ENCODE measurements at places on chromosomes 5 and 9.

DNA sequence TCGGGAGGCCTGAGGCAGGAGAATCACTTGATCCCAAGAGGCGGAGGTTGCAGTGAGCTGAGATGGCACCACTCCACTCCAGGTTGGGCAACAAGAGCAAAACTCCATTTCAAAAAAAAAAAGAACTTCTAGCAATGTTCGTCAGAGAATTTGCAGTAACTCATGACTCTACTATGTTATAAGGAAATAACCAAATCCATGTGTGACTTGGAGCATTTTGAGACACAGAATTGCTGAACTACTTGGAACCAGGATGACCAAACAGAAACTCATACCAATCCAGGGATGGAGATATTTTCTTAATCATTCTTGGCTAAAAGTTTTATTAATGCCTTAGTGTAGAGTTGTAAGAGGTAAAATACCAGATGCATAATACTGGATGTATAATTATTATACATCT, 99.9 kb upstream of the BNC2 start:
- no peak for DNase-seq

GRCh38 chr9:27371382-27371781, 74.4 kb upstream of the EQTN start:
- DNase-seq: no peak

DNA sequence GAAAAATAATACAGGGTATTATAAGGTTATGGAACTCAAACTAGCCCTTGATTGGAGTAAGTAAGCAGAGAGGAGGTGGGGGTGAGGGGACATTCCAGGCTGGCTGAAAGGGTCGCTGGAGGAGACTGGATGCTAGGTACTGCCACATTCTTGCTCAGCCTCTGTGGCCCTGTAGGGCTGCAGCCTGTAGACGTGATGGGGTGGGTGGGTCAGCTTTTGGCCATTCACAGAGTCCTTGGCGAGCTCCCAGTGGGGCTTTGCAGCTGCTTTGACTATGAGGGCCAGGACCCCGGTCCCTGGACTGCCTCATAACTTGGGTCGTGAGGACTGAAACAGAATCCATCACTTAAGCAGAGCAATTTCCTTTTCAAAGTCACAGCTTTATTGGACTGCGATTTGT, 4.2 kb upstream of the GDNF start:
- DNase-seq: no peak

- no peak for DNase-seq
Observed at GRCh38 chr9:21810388-21810787, 8.0 kb downstream of the MTAP start.

DNA sequence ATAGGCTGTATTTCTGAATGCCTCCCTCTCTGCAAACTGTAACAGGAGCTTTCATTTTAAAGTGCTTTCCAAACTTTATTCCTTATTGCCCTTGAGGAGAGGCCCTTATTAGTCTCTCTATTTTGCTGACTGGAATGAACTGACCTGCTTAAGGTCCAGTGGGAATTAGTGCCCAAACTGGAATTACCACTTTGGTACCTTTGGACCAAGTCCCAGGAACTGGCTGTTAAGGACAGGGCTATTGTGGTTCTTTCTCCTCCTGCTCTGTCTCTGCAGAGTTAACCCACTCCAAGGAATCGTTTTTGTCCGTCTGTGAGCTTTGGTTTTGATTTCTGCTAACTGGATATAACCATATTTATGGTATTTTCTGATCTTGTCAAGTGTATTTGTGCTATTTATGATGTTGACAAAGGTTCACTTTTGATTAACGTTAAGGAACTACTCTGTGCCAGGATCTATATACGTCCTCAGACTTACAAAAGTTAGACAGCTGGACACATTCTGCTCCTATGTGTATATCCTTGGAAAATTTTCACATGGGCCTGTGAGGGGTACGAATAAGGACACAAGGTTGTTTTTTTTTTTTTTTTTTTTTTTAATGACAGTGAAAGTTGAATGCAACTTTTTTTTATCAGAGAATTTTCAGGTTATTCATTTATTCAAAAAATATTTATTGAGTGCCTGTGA, 189.1 kb upstream of the ANKRD55 start:
- no peak for DNase-seq

DNA sequence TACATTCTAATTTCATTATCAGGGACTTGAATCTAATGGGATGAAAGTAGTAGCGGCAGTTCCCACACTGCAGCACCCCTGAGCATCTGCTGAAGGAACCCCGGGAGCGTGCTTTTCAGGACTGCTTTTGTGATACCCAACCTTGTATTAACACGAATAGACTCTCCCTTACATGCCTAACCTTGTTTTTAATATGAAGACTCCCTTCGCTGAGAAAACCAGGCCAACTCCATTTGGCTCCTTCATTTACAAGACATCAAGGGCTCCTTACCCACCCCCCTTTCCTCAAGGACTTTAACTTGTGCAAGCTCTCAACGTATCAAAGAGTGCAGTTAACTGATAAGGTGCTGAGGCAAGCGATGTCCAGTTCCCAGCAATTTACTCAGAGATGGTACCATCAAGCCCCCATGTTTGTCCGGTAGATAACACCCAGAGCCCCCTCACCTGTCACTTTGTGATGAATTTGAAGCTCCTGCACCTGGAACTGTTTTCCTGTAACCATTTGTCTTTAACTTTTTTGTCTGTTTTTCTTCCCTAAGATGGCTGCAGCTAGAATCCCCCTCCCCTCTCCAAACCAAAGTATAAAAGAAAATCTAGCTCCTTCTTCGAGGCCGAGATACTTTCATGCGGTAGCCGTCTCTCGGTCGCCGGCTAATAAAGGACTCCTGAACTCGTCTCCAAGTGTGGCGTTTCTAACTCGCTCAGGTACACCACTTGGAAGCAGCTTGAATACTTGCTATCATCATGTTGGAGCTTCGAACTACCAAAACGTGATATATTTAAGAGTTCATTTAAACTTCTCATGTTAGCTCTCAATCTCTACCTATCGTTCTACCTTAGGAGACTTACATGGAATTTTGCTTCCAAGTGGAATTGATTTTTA, 10.7 kb downstream of the HNRNPH1 start:
- DNase-seq: no peak

GRCh38 chr5:82599692-82600091, 321.5 kb upstream of the RPS23 start:
- no peak for DNase-seq

DNA sequence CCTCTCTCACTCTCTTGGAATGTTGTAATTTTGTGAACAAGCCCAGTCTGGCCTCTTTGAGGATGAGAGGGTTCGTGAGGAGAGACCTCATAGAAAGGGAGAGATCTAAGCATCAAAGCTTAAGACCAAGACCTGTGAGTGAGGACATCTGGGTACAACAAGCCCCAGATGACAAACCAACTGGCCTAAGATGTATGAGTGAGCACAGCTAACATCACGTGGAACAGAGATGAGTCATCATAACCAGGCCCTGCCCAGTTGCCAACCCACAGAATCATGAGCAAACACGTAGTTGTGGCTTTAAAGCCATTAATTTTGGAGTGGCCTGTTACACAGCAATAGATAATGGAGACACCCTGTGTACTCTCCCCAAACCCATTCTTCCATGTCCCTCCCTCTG, 439.1 kb upstream of the KIF2A start:
- no peak for DNase-seq

DNA sequence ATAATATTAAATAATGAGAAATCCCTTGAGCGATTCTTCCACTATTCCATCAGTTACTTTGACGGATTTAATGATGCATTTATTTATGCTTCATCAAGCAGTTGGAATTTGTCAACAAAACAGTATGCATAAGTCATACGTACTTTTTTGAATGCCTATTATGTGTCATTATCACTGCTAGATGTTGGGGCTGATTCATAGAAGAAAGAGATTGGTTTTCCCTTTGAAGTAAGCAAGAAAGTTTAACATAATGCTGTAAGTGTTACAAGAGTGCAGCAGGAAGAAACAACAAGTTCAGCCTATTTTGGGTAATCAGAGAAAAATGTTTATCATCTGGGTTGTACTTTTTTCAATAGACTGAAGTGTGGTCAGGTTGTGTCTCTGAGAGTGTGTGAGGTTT, 121.2 kb upstream of the RANBP3L start:
- no peak for DNase-seq

- no peak for DNase-seq
Observed at GRCh38 chr9:86733929-86734328, 213.4 kb downstream of the GAS1 start.

DNA sequence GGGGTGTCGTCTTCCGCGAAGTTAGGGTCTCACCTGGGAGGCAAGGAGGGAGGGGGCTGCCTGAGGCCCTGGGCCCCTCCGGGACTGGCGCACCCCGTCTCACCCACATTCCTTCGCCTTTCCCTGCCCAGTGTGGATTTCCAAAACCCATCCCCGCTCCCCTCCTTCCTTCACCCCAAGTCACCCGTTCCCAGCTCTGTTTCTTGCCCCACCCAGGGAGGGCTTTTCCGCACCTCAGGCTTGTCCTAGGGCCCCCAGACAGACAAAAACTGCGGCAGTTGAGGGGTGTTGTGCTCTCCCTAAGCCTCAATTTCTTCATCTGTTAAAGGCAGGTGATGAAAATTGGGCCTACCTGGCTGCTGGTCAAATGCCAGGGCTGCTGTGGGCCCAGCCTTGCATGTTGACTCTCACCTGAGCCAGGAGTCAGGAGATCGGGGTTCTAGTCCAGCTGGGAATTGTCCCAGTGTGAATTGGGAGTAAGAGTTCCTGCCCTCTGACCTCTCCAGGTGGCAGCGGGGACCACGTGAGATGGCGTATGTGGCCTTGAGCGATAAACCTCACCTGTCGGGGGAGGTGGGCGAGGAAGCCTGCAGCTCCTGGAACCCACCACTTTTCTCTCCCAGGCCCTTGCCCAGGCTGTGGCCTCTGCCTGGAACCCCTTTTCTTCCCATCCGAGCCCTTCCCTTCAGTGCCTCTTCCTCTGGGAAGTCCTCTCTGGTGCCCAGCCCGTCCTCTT, 143.4 kb upstream of the IER5L start:
- DNase-seq: no peak

GRCh38 chr5:167140548-167141291, 1150.7 kb upstream of the WWC1 start:
- DNase-seq: no peak

DNA sequence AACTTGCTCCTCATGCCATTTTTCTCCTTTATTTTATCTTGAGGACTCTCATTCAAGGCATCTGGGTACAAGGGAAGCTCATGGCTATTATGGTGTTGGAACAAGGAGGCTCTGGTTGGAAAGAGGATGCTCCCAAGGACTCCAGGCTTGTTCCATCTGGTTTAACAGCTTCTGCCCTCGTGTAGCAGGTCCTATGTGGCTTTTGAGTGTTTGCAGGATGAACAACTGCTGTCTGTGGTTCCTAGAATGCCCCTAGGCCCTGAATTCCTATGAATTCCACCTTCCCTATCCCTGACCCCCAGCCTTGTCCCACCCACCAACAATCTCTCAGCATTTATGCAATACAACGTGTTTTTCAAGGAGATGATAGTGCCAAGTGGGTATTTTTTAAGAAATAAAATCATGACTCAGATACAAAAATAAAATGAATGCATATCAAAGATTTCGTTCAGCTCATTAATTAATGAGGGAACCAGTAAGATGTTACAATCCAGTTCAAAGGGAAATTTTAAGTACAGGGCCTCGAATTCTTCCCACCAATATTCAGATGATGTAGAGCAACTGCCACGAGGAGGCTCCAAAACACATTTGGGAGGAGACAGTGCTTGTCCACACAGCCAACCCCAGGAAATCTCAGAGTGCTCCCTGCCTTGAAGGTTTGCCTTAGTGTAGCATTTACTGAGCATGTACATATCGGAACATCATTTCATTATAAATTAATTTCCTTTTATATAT, 182.0 kb downstream of the MUSK start:
- DNase-seq: no peak

DNA sequence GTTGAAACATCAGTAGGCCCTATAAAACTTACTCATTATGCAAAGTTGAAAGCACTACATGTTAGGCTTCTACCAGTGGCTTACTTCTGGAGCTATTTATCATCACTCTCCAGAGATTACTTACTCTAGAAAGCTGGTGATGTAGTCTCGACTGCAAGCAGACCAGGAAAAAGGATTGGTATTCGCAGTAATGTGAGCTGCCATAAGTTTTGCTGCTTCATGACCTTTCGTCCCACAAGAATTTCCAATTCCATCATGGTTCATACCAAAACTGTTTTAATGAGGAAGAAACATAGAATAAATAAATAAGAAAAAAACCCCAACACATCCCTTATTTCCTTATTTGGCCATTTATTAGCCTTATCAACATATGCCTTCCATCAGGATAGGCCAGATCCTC, 181.9 kb downstream of the ADAMTS6 start:
- DNase-seq: no peak

DNA sequence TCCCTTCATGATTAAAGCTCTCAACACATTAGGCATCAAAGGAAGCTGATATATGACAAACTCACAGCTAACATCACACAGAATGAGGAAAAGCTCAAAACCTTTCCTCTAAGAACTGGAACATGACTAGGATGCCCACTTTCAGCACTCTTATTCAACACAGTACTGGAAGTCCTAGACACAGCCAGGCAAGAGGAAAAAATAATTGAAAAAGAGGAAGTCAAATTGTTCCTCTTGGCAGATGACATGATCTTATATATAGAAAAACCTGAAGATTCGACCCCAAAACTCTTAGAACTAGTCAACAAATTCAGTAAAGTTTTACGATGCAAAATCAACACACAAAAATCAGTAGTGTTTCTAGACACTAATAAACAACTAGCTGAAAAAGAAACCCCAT, 144.3 kb upstream of the NREP start:
- no peak for DNase-seq

- peak; percentile 11 for DNase-seq
Observed at GRCh38 chr5:66498791-66499207, 97.4 kb upstream of the MAST4 start.

DNA sequence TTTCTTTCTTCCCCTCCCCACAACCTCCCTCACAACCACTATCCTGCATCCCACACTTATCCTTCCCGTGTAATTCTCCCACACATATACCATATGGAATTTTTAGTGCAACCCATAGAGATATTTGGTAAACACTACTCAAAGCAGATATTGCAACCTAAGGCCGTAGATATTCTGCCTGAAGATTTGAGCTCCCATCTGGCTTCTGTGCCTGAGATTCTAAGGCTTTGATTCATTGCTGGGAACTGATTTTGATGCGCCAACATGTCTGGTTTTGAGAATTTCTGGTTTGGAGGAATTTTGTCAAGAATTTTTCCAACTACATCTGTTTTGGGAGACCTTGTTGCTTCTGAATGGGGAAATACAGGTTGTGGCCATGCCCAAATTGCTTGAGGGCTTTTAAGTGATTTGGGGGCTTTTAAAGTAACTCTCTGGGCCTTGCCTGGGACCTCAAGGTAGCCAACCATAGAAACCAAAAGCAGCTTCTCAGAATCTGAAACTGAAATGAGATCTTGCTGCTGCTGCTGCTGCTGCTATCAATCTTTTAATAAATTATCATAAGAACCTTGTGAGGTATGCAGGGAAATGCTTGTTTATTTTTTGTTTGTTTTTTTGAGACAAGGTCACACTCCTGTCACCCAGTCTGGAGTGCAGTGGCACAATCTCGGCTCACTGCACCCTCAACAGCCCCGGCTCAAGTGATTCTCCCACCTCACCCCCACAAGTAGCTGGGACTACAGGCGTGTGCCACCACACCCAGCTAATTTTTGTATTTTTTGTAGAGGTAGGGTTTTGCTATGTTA, 36.2 kb downstream of the PLAC8L1 start:
- DNase-seq: no peak

GRCh38 chr9:84945878-84946538, 276.5 kb downstream of the NTRK2 start:
- DNase-seq: no peak

All from NCI-H2081 (cell line).